ENCODE measurements at places on chromosomes 4 and X.

GRCh38 chr4:212438-213188, 88.3 kb downstream of the ZNF718 start:
- peak; percentile 50 for DNase-seq

GRCh38 chrX:111447298-111447697, 35.3 kb upstream of the DCX start:
- DNase-seq, result no peak

- no peak for DNase-seq
Observed at GRCh38 chr4:166277853-166278252, 404.8 kb downstream of the TLL1 start.

GRCh38 chr4:153222707-153223426, 18.6 kb downstream of the TRIM2 start:
- DNase-seq, result no peak

DNA sequence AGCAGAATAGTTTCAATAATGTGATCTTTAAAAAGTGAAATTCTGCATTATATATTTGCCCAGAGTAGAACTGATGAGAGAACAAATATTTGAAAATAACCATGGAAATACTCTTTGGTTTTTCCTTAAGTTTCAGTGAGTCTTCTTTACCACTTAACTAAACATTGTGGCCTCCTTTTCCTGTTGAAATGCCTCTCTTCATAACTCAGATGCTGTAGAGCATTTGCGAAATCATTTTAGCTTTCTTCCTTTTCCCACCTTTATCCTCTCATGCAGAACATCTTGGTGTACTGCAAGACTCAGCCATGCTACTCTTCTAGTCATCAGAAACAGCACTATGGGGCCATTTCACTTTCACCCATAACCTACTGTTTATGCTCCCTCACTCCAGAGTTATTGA, 48.2 kb downstream of the CASK start:
- DNase-seq, result no peak

DNA sequence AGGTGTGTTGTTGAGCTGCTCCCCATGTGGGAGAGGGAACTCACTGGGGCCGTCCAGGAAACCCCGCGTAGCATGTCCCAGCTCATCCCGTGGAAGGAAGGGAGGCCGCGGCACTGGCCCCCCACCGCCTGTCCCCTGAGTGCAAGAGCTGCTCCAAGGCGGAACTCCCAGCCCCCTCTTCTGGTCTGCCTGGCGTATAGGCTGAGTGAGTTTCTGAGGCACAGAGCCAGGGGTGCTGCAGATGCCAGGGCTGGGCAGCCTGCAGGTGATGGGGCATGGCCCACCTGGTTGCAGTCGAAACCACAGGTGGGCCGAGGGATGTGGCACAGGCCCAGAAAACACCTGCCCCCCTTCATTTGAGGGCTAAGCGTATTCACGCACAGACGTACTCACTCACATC, 49.6 kb downstream of the ABLIM2 start:
- DNase-seq, result no peak

DNA sequence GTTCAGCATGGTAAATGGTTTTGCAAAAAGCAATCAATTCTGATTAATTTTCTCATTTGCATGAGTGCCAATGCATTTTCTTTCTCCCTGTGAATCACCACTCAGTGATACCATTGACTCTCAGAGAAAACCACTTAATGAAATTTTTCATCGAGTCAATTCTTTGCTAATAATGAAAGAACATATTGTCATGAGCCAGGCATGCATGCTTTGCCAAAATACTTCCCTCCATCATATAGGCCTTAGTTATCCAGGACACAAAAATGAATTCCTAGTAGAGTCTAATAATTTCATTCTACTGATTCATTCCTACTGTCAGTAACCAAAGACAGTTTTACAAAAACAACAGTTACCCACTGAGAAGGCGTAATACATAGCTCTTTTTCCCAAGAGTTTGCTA, 680.0 kb downstream of the TRIML1 start:
- no peak for DNase-seq

DNA sequence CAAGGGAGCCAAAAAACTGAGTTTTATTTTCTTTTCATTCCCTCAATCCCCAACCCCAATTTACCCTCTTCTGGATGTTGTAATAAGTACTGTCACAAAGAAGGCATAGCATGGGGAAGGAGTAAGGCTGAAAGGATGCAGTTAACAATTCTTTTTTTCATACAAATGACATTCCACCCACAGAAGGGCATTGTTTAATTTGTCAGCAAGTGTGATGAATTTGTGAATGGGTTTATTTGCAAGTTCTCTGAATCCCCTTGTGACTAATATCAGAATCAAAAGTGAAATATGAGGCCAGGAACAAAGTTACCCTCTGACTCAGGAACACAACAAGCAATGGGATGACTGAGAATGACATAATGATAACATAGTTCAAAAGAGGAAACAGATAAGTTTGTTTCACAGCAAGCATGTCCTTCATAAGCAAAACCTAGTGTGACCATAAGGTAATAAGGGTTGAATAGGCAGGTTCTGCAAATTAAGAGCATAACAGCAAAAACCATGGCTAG, 2.1 kb downstream of the GEMIN8 start:
- no peak for DNase-seq

DNA sequence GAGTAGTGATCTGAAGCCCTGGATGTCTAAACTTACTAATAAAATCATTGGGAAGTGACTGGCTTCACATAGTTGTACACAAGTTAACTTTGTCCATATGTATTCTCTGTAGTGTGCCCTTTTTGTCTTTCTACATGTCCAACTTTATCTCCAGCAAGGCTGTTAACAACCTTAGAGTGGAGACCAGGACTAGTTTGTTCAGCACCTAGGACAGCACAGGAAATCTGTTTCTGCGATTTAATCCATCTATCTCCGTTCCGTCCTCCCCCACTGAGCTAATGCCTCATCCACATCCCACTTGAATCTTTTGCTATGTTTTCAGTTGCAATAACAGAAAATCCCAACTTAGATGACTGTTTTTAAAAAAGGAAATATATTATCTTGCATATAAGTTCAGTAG, 3.4 kb upstream of the ARR3 start:
- no peak for DNase-seq

DNA sequence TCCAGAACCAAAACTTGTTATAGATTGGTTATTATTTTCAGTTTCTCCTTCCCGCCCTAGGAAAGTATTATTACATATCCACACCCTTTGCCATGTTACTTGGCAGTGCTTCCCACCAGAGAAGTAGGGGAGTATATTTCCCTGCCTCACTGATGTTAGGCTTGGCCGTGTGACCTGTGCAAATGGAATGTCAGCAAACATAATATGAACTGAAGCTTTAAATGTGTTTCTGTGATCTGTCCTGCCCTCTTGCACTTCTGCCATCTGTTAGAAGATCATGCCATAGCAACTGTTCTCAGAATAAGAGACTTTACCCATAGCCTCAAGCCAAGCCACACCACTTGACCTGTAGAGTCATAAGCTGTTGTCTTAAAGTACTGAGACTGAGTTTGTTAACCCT, 36.7 kb upstream of the NEUROG2 start:
- DNase-seq, result no peak

GRCh38 chr4:84455697-84456096, 43.4 kb downstream of the NKX6-1 start:
- no peak for DNase-seq

- DNase-seq, result no peak
Observed at GRCh38 chr4:2636331-2636730, 99.9 kb downstream of the FAM193A start.

DNA sequence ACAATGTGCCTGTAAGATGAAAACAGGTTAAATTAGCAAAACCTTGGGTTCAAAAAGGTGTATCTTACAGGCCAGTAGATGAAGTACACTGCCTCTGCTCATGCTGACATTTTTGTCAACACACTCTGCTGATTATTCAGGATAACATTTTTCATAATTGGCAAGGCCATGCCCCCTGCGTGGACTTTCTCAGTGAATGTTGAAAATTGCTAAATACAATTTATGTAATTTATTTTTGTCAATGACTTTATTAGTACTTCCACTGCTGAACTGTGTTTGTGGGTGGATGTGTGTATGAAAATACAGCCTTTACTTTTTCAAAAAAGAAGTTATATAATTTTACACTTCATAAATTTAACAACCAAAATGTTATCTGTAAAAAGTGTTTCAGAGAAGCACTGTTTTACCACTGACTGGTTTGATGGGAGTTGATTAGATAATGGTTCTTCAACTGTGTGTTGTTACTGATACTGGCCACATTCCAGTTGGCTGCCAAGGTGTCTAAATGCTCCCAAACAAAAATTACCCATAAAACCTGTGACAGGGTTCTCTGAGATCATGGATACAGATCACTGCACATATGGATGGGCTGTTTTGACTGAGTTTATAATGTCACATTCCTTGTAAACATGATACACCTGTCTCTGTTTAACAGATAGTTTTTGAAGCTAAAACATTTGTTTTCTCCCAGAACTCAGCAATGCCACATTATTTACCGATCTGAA, 151.9 kb upstream of the SLC7A11 start:
- no peak for DNase-seq

- no peak for DNase-seq
Observed at GRCh38 chrX:73581002-73581628, 18.1 kb downstream of the CHIC1 start.

- DNase-seq, result no peak
Observed at GRCh38 chr4:152559641-152560040, 23.7 kb upstream of the FBXW7 start.

- DNase-seq, result no peak
Observed at GRCh38 chr4:523601-524000, 24.6 kb downstream of the PIGG start.
